ENCODE measurements at places on chromosomes 1 and 21.

DNA sequence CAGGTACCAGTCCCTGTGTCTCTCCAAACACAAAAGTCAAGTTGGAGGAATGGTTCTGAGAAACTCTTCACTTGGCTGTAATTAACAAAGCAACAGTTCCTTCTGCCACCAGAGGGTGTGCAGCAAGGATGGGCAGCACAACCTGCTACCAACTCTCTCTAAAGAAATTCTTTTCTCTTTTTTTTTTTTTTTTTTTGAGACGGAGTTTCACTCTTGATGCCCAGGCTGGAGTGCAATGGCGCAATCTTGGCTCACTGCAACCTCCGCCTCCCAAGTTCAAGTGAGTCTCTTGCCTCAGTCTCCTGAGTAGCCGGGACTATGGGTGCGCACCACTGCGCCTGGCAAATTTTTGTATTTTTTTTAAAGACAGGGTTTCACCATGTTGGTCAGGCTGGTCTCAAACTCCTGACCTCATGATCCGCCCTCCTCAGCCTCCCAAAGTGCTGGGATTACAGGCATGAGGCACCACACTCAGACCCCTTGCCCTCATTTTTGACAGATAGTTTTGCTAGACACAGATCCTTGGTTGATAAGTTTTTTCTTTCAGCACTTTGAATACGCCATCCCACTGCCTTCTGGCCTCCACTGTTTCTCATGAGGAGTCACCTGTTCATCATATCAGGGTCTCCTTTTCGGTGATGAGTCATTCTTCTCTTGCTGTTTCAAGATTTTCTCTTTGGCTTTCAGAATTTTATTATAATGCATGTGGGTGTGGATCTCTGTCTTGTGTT is 12.1 kb upstream of the DEGS1 start:
- peak; percentile 62 for DNase-seq

DNA sequence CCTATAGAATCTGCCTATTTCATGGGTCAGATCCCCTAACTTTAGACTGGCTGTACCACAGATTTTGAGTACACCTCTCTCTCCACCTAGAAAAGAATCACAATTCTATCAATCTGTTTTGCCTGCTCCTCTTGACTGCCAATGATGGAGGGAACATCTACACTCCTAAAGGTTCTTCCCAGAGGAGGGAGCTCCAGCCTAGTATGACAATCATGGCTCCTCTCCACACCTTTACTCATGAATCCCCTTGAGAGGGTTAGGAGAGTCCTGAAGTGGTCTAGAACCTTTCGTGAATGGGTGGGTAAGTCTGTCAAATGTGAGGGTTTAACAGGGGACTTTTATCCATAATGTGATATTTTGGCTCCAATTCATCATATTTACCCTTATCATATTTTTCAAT is 48.0 kb downstream of the DNAI4 start:
- DNase-seq: no peak

- DNase-seq: no peak
Observed at GRCh38 chr1:20329793-20330542, 39.3 kb downstream of the VWA5B1 start.

DNA sequence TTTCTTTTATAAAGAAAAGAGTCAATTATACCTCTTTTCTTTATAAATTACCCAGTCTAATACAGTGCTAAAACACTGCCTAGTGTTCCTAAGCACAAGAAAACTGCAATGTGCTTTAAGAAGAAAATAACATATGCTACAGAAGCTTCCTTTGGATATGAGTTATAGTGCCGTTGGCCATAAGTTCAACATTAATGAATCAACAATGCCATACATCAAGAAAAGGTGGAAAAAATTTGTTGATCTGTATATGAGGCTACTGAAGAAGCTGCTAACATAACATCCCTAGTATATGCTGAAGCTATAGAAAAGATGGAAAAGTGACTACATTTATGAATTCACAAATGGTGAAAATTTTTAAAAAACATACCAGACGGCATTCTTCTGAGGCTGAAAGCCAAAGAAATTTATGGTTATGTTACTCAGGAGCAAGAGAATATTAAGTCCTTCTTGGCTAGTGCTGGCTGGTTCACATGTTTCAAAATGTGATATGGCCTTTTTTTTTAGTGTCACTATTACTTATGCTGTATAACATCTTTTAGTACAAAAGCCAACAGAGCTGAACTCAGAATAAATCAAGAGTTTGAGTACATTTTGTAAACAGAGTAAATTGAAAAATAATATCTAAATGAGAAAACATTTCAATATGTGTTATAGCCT is 743.2 kb upstream of the RGS18 start:
- DNase-seq: no peak

DNA sequence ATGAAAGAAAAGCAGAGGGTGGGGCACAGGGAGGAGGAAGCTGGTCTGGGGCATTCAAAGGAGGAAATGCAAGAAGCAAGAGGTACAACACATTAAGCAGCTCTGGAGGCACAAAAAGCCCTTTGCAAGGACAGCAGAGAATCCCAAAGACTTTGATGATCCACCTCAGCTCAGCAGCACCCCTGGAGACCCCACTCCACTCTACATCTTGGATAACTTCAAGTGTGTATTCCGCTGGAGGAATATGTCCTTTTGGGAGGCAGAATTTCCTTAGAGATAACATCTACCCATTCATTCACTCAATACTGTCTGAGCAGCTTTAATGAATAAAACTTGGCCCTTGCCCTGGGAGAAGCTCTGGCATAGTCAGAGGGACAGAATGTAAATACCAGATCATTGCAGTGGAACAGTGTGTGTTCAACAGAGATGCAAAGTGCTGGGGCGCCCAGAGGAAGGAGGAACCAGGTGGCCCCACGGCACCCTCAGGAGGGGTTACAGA is 599.7 kb downstream of the KIF26B start:
- no peak for DNase-seq

GRCh38 chr1:201381130-201381529 is 3.6 kb upstream of the TNNT2 start:
- DNase-seq: no peak

GRCh38 chr21:35945089-35945671 is 115.1 kb downstream of the SETD4 start:
- no peak for DNase-seq

DNA sequence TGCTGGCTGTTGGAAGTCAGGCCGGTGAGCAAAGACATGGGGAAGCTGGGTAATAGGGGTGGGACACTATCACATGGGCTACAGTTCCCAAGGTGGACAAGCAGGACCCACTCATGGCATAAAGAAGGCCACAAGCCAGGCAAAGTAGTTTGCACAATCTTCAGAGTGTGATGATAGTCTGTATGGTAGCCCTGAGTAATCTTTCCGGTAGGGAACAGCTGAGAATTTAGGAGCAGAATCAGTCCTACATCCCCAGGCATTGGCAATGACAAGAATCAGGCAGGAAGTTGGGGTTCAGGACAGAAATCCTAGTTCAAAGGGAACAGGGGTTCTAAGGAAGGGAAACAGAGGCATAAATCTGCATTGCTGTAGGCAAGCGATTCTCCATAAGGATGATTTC is 23.9 kb upstream of the SPATA6 start:
- no peak for DNase-seq

GRCh38 chr1:202038688-202039346 is 28.4 kb downstream of the ELF3 start:
- no peak for DNase-seq

DNA sequence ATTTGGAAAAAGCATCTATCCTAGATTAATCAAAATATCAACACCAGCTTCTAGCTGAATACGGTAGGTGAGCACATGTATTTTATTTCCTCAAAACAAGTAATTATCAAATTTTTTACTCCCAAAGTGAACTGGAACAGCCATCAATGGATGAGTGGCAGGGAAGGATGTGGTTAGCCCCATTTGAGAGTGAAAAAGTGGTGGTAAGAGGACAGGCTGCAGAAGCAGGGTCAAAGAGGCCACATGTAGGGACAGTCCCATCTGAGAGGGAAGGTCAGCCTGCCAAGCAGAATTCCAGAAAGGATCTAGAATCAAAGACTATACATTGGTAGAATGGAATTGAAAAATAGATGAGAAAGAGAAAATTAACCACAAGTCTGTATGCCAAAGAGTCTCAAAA is 163.8 kb downstream of the SMYD3 start:
- no peak for DNase-seq

DNA sequence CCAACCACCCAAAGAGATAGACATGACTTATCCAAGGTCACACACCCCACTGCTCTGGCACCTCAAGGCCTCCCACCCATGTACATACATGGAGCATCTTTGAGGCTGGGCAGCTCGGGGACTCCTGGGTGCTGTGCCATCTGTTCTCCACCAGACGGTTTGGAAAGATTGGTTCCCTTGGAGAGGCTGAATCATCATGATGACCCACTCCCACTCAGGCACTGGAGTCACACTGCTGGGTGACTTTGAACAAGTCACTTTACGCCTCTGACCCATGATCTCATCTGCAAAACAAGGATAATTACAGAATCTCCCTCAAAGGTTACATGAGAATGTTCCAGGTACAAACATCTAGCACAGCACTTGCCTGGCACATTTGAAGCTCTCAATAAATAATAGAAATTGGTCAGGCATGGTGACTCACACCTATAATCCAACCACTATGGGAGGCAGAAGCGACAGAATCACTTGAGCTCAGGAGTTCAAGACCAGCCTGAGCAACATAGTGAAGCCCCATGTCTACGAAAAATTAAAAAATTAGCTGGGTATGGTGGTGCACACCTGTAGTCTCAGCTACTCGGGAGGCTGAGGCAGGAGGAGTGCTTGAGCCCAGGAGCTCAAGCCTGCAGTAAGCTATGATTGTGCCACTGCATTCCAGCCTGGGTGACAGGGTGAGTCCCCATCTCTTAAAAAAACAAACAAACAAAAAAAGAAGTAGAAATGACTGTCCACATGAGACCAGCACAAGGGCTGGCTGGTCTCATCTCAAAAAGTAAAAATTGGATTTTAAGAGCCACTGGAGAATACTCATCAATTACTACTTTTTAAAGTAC is 74.9 kb downstream of the RRAGC start:
- DNase-seq: no peak

DNA sequence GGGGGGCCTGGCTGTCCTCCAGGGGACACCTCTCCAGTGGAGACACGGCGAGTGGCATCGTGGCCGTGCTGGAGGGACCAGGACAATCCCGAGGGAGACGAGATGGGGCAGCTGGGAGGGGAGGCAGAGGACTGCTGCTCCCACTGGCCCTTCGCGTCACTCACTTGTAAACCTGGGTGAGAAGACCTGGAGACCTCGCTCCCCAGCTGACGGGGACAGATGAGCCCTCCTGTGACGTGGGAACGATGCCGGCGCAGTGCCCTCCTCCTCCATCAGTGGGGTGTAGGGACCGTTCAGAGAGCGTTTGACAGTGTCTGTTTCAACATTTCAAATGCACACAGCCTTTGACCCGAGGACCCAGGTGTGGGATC is 4.6 kb downstream of the SPATC1L start:
- DNase-seq: no peak

DNA sequence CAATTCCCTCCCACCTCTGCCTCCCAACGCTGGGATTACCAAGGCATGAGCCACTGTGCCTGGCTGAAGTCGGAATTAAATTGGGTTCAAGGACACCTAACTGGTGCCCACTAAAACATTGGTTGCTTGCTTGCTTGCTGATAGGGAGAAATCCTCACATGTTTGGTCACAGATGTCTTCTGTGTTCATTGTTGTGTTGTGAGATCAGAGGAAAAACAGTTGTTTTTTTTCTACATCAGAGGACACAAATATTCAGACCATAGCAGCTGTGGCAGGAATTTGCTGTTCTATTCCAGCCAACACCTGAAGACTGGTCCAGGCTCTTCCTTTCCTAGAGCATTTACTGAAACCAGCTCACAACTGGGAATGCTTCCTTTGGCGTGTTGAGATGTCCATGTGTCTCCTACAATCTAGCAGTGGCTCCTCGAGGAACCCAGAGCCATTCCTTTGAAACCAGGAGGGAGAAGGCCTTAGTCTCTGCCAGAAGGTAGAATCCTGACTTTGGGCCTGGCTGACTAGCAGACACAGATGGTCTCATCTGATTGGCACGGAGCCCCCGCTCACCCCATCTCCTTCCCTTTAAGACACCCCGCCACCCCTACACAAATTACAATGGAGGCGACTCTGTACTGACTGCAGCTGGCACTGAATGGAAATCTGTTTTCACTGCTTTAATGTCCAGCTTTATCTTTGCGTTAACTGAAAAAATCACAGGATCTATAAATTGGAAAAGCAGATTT is 24.3 kb upstream of the TRIM17 start:
- DNase-seq: no peak

DNA sequence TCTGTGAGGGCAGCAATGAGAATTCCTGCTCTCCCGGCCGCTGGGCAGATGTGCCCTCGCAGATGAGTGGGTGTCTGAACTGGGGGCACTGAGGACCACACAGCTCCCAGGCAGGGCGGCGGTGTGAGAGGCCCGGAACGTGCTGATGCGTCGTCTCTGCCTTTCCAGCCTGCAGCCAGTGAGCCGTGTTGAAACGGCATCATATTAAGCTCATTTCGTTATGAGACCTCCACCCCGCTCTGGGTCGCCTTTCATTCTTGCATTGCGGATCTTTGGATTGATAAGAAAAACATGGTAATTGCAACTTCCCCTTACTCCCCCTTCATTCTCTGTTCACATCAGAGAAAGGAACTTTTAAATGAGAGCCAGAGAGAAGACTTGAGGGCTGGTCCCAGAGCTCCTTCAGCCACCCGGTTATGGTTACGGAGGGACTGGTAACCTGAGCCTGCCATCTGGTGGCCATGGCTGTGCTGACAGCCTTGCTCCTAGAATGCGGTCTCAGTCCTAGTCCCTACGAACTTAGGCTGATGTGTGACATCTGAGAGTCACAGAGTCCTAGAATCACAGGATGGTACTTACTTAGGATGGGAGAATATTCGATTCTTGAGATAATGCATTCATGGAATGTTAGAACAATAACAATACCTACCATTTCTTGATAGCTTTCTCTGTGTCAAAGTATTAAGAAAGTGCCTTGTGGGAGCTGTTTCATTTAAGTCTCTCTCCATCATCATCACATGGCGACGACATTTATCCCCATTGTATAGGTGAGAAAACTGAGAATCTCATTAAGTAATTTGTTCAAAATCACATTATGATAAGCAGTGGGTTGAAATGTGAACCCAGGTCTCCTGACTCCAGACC is 271.0 kb downstream of the TRABD2B start:
- peak; percentile 76 for DNase-seq

DNA sequence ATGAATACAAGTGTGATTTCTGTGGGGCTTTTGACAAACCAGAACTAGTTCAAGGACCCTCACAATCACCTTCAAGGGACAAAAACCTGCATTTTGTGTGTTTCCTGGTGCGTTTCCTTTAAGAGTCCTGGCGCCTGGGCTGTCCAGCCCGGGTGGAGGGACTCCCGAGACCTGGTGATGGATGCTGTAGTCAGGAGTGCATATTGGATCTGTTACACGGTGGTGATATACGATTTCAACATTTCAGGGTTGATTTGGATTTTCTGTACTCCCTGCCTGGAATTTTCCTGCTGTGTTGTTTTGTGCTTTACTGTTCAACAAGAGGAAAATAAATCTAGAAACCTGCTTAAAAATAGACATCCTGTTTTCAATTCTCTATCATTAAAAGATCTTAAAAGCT is 162.0 kb downstream of the KIF26B start:
- DNase-seq: no peak

- no peak for DNase-seq
Observed at GRCh38 chr1:109818271-109818987, 54.7 kb upstream of the EPS8L3 start.
